IMR-90 (cell line): ENCODE measurements at places on chromosomes 2 and 18. TPM values are rescaled to one million over a fixed set of nuclear protein-coding genes. Genes with fewer than 3 reads are reported as not detected.

SCYGR3 gene
- not detected in 2 replicates for polyA plus RNA-seq

EVA1A gene
- 54.5 and 61.6 TPM in 2 replicates for polyA plus RNA-seq

LYPD6B gene
- polyA plus RNA-seq = 0.05 and 0.16 TPM in 2 replicates

TMEM37 gene
- polyA plus RNA-seq = 0.30 and 0.39 TPM in 2 replicates

MYO7B gene
- 0.46 and 0.55 TPM in 2 replicates for polyA plus RNA-seq

SERPINB10 gene
- polyA plus RNA-seq = not detected in 2 replicates

THADA gene
- polyA plus RNA-seq = 10.5 and 13.5 TPM in 2 replicates

SLC4A3 gene
- 6.1 and 6.9 TPM in 2 replicates for polyA plus RNA-seq

ANKRD62 gene
- polyA plus RNA-seq = not detected in 2 replicates

REG1A gene
- not detected in 2 replicates for polyA plus RNA-seq

FAM237A gene
- not detected in 2 replicates for polyA plus RNA-seq

DQX1 gene
- 0.07 and 0.14 TPM in 2 replicates for polyA plus RNA-seq

ARL4C gene
- polyA plus RNA-seq = 8.2 and 8.7 TPM in 2 replicates

RPL31 gene
- polyA plus RNA-seq = 2,908 and 2,963 TPM in 2 replicates

CRYGC gene
- polyA plus RNA-seq = not detected in 2 replicates

STARD6 gene
- polyA plus RNA-seq = not detected in 2 replicates

CENPA gene
- polyA plus RNA-seq = 11.9 and 14.9 TPM in 2 replicates

OTOF gene
- 0.03 TPM in 1 of 2 replicates, not detected in the other for polyA plus RNA-seq

ALLC gene
- polyA plus RNA-seq = not detected in 2 replicates

CTAGE1 gene
- 0.09 and 0.10 TPM in 2 replicates for polyA plus RNA-seq

COL3A1 gene
- 326 and 402 TPM in 2 replicates for polyA plus RNA-seq
